ENCODE measurements at places on chromosomes 3 and 15. TPM values are rescaled to one million over a fixed set of nuclear protein-coding genes. Genes with fewer than 3 reads are reported as not detected.

HIGD2B gene
- total RNA-seq: not detected

PLA2G4D gene
- under 0.01 TPM for total RNA-seq

ST8SIA2 gene
- 61.8 TPM for total RNA-seq

CCR8 gene
- not detected for total RNA-seq

UPK1B gene
- total RNA-seq: not detected

BSN gene
- 11.5 TPM for total RNA-seq

STRIT1 gene
- 2.1 TPM for total RNA-seq

PCLAF gene
- total RNA-seq: 7.8 TPM
